Heart right ventricle (tissue), 16 donors: ENCODE measurements at places on chromosomes 1 and 21. TPM values are rescaled to one million over a fixed set of nuclear protein-coding genes. Genes with fewer than 3 reads are reported as not detected.

DNA sequence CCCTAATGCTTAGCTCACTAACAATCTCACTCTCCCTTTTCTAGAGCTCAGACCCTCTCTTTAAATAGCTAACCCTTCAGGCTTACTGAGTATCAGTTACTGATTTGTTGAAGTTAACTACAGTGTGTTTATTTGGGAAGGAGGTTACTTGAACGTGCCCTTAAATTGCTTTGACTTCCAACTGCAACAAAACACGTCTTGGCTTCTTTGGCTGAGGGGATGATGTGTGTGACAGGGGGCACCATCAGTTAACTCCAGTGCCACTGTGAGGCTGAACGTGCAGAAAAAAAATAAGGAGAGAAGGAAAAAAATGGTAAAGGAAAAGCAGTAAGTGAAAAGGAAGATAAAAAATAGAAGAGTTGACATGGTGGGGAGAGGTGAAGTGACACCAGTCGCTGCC, 75.1 kb upstream of the NRIP1 start:
- H3K36me3 ChIP-seq: no peaks in the 10 kb centered on the region
- no peak overlapping the region for H3K4me3 ChIP-seq
- no peaks in the 10 kb centered on the region for H3K4me1 ChIP-seq
- H3K27ac ChIP-seq: no peak overlapping the region
- no peaks in the 10 kb centered on the region for H3K27me3 ChIP-seq

GRCh38 chr1:12201352-12202189, 28.3 kb upstream of the VPS13D start:
- no peaks in the 10 kb centered on the region for H3K4me1 ChIP-seq
- DNase-seq: no peak
- no peak overlapping the region for H3K4me3 ChIP-seq
- H3K36me3 ChIP-seq: peaks cover 70% of the 10 kb centered on the region
- no peaks in the 10 kb centered on the region for H3K27me3 ChIP-seq
- H3K27ac ChIP-seq: no peak overlapping the region

The INAVA gene
- total RNA-seq: not detected

The DMRTB1 gene
- not detected for total RNA-seq

The LCE3E gene
- total RNA-seq: not detected

GRCh38 chr1:59186656-59187055, 110.2 kb upstream of the FGGY start:
- no peak for DNase-seq
- peaks cover 5% of the 10 kb centered on the region for H3K4me1 ChIP-seq
- no peak overlapping the region for H3K27ac ChIP-seq
- H3K4me3 ChIP-seq: no peak overlapping the region

GRCh38 chr1:192973202-192973601, 86.0 kb downstream of the UCHL5 start:
- H3K4me1 ChIP-seq: no peaks in the 10 kb centered on the region
- no peak overlapping the region for H3K4me3 ChIP-seq
- no peaks in the 10 kb centered on the region for H3K27me3 ChIP-seq
- DNase-seq: no peak

DNA sequence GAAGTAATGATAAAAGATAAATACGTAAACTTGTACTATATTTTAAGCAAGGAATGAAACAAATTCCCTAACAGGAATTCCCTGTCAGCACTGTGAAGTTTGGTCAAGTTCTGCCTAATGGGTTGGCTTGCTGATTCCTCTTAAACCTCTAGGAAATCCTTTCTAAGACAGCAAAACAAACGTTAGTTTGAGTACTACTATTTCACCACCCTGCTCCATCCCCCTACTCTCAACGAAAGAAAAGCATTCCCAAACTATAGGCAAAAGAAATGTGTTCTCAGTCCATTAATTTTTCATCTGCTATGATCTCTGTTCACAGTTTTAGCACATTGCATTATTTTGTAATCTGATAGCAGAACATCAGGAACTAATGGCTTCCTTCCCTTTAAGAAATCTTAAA, 16.1 kb downstream of the SERPINC1 start:
- no peaks in the 10 kb centered on the region for H3K27me3 ChIP-seq
- DNase-seq: no peak
- no peaks in the 10 kb centered on the region for H3K36me3 ChIP-seq
- no peak overlapping the region for H3K4me3 ChIP-seq
- H3K27ac ChIP-seq: no peak overlapping the region

GRCh38 chr21:15688809-15689208, 41.0 kb upstream of the USP25 start:
- DNase-seq: no peak
- no peaks in the 10 kb centered on the region for H3K36me3 ChIP-seq
- H3K4me1 ChIP-seq: no peaks in the 10 kb centered on the region
- H3K27ac ChIP-seq: no peak overlapping the region

GRCh38 chr21:34342476-34342875, 21.3 kb upstream of the KCNE2 start:
- H3K27ac ChIP-seq: no peak overlapping the region
- H3K4me1 ChIP-seq: peaks cover 28% of the 10 kb centered on the region
- no peak for DNase-seq
- no peak overlapping the region for H3K4me3 ChIP-seq

DNA sequence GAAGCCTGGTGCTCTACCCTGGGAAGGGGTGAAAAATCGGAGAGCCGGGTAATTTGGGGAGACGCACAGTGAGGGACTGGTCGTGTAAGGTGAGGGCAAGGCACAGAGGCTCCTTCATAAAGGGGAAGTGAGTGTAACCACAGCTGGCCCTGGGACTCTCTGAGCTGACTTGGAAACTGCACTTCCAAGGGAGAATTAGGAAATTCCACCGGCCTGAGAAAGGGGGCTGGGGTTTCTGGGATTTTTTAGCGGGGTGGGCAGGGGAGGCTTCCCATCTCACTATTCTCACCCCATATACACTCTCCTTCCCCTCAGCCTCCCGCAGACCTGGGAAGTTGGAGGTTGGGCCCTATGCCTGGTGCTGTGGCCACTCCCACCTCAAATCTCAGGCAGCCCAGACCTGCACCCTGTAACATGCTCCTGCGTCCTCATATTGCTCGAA, 88.3 kb upstream of the IPO9 start:
- peaks cover 100% of the 10 kb centered on the region for H3K4me1 ChIP-seq
- no peaks in the 10 kb centered on the region for H3K27me3 ChIP-seq
- H3K27ac ChIP-seq: peak overlapping the region; percentile 85
